ENCODE measurements at places on chromosomes 16 and 17.
A peak's percentile ranks its signal among the peaks of the same experiment; 100 is the strongest.

GRCh38 chr17:4010754-4011153 is 46.5 kb upstream of the ATP2A3 start:
- no peak for DNase-seq

GRCh38 chr17:75447951-75448856 is 8.2 kb upstream of the TMEM94 start:
- DNase-seq: no peak

GRCh38 chr17:76816590-76817135 is 51.5 kb upstream of the MGAT5B start:
- DNase-seq: peak; percentile 72

DNA sequence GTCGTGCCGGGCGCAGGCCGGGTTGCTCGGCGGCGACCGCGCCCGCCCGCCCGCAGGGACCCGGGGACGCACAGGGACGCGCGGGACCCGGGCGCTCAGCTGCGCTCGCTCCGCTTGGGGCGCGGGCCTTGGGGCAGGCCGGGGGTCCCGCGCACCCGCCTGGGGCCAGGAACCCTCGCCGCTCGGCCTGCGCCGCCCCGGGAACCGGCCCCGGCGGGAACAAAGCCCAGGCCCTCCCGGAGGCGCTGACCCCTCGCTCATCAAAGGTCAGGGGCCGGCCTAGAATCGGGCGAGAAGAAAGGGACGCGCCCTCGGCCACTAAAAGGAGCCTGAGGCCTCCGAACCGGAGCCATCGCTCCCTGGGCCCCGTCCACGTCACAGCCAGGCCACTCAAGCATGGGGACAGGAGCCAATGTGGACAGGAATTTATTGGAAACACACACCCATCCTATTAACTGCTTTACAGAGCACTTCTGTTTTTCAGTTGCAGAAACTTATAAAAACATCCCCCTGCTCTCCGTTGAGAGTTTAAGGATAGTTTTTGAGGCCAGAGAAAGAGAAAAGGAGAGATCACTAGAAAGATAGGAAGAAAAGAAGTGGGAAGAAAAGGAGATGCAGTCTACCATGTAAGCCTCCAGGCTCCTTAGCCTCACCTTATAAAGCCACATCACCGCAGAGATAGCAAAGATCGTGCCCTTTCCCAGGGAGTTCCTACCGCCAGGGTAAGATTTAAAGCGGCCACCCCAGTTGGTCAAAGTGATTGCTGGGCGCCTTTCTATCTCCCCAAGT is 558 bp upstream of the ZFHX3 start:
- no peak for DNase-seq

- DNase-seq: no peak
Measured at GRCh38 chr16:4166821-4167220, 50.6 kb upstream of the ADCY9 start.

DNA sequence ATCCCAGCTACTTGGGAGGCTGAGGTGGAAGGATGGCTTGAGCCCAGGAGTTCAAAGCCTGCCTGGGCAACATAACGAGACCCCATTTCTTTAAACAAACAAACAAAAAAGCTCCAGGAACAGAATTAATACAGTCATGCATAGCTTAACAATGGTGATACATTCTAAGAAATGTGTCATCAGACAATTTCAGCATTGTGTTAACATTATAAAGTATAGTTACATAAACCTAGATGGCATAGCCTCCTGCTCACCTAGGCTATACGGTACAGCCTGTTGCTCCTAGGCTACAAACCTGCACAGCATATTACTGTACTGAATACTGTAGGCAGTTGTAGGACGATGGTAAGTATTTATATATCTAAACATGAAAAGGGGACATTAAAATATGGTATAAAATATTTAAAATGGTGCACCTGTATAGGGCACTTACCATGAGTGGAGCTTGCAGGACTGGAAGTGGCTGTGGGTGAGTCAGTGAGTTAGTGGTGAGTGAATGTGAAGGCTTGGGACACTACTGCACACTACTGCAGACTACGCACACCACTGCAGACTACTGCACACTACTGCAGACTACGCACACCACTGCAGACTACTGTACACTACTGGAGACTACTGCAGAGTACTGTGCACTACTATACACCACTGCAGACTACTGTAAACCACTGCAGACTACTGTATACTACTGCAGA is 74.6 kb downstream of the TMC6 start:
- DNase-seq: no peak

GRCh38 chr16:84391151-84392030 is 23.1 kb downstream of the ATP2C2 start:
- DNase-seq: no peak

DNA sequence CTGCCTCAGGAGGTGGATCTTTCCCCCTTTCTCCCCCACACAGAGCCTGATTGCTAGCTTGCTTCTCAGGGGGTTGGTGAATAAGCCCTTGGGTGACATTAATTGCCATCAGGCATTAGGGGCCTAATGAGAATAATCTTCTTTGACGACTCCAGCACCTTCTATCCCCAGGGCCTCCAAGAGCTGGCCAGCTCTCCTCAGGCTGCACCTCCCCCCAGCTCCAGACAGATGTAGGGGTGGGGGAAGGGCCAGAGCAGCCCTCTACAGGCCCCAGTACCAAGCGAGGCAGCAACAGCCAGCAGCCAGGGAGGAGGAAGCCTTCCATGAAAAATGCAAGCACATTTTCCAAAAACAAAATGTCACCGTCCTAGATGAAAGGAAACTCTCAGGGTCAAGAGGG is 1.4 kb upstream of the TMEM132E start:
- no peak for DNase-seq

GRCh38 chr17:72699545-72699944 is 392.9 kb downstream of the SLC39A11 start:
- DNase-seq: no peak

GRCh38 chr16:57664662-57665025 is 3.5 kb upstream of the ADGRG3 start:
- no peak for DNase-seq

GRCh38 chr16:57826052-57826451 is 23.8 kb upstream of the KIFC3 start:
- DNase-seq: no peak

GRCh38 chr17:19301274-19301951 is 61.1 kb downstream of the B9D1 start:
- no peak for DNase-seq

DNA sequence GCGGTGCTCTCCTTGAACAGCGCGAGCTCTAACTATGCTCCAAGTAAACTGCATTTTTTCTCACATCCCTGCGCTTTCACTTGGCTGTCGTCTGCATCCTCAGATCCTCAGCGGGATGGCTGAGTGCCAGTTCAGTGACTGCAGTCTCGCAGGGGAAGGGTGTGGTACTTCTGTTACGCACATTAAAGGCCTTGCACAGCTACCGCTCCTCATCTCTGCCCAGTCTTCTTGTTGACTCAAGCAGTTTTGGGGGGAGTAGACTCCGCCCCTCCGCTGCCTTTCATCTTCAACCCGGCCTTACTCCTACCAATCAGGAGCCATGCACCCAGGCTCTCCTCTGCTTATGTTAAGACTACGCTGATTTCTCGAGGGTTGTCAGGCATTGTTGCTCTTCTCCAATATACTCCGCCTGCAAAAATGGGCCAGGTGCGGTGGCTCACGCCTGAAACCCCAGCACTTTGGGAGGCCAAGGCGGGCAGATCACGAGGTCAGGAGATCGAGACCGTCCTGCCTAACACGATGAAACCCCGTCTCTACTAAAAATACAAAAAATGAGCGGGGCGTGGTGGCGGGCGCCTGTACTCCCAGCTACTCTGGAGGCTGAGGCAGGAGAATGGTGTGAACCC is 10.0 kb downstream of the ATP5PD start:
- DNase-seq: peak; percentile 77

GRCh38 chr17:72477491-72477890 is 356.7 kb downstream of the SOX9 start:
- no peak for DNase-seq

DNA sequence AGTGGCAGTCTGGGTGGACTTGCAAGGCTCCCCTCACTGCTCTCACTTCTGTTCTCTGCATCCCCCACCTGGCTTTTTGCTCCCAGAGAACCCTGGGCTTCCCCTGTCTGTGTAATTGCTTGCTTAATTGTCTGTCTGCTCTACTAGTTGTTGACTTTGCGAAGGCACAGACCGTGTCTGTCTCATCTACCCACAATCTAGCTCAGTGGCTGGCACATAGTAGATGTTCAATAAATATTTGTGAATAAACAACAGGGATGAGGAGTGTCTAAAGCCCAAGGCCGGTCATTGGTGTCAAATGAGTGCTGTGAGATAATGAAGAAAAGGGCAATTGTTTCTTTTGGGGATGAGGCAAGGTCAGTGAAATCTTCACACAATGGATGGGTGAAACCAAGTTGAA is 2.8 kb upstream of the SEZ6 start:
- DNase-seq: no peak

DNA sequence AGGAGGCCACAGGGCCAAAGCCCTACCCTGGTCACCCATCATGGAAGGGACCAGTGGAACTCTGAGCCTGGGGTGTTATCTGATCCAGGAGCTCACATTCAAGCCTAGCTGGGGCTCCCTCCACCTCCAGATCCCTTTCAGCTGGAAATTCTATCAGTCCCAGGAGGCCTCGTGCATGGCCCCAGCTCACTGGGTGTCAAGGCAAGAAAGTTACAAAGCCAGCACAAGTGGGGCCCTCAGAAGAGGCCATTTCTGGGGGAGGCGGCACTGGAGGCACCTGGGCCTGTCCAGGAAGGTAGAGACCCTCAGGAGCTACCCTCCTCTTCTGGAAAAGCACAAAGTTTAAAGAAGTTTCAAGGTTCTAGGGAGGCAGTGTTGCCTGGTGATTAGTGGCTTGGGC is 4.8 kb downstream of the CA7 start:
- DNase-seq: no peak

DNA sequence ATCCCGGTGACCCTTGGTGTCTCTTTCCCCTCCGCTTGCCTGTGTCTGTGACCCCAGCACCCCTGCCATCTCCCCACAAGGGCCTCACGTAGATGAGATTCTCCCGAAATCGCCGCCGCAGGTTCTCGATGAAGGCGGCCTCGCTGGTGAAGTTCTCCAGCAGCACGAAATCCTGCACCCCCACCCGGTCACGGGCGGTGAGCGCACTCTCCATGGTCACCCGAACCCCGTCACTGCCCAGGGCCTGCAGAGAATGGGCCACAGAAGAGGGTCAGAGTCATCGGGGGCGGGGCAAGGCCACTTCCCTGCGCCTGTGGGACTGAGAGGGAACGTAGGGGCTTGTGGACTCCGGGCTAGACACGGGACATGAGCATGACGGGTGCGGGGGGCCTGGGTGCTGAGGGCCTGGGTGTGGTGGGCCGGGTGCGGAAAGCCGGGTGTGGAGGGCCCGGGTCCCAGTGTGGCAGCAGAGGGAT is 8.4 kb downstream of the MYO1C start:
- DNase-seq: no peak

GRCh38 chr17:2028234-2028614 is 1.7 kb upstream of the DPH1 start:
- no peak for DNase-seq

- DNase-seq: no peak
Measured at GRCh38 chr16:9241177-9241576, 149.7 kb downstream of the HAPSTR1 start.

DNA sequence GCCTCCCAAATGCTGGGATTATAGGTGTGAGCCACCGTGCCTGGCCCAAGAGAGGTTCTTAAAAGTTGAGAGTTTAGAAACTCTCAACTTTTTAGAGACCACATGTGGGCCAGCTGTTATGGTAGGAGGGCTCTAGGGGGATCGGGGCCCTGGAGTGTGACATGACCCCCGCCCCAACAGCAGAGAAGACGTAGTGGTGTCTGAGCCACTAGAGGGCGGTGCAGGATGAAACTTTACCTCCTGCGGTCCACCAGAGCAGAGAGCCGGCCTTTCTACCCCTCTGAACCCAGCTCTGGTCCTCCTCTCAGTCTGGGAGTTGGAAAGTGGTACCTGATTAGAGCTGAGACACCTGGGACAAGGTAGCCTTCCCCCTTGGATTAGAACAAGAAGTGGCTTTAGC is 7.4 kb downstream of the CDK5RAP3 start:
- DNase-seq: peak; percentile 80

- DNase-seq: no peak
Measured at GRCh38 chr17:51085150-51085805, 35.4 kb downstream of the SPAG9 start.

Measured in AG08396 (cell line).